ENCODE measurements at places on chromosomes 7 and 10.

DNA sequence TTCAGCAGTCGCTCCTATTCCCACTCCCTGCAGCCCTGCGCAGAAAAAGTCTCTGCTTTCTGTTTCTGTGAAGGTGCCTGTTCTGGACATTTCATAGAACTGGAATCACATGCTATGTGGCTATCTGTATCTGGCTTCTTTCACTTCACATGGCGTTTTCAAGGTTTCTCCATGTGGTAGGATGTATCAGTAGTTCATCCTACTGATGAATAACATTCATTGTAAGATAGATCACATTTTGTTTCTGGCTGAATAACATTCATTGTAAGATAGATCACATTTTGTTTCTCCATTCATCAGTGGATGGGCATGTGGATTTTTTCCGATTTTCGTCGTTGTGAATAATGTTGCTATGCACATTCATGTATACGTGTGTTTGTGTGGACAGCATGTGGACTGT, 44.5 kb downstream of the HSPA12A start:
- no peak for DNase-seq

- no peak for DNase-seq
Observed at GRCh38 chr7:37344886-37345579, 103.6 kb downstream of the ELMO1 start.

DNA sequence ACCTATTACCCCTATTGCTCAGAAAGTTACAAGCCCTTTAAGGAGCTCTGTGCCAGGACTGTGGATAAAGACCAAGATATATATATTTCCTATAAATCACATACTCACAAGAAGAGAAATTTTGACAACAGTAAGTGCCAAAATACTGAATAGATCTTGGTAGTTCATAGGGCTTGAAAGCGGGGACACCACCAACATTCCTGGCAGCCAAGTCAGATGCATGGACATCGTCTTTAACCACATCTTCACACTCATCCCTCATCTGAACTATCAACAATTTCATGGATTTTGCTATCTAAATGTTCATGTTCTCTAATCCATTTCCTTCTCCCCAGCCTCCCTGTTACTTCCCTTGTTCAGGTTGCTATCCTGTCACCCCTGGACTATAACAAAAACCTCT, 67.5 kb upstream of the LRRC17 start:
- DNase-seq, result no peak

DNA sequence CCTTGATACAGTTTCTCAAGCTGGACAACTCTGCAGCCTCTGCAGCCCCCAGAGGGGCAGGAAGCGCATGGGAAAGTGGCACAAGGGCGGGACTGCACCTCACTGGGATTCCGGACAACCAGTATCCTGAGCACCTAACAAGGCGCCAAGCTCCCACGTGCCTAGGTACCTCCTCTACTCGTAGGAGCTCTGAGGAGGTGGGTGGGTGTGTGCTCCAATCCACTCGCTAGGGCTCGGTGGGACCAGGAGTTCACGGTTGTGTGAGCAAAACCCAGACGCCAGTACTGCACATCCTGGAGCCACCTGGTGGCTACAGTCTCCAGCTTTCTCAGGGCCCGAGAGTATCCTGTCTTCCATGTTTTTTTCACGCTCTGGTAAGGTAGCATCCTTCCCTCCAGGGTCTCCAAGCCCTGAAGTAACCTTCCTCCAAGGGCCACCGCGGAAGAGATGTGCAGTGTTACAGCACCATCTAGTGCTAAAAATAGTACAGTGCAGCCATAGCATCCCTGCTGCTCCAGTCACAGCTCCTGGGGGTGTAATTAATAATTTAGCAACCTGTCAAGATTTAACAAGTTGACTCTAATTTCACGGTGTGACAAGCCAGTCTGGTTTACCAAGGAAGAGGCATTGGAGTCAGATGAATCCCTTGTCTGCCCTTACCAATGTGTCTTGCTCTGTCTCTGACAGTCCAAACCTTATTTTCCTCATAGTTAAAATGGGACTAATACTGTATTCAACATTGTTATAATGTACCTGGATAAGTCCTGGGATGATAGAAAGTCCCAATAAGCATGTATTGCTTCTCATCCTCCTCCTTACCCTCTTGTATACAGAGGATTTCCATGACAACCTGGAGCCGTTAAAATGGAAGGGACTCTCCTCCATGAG, 70.4 kb downstream of the HERPUD2 start:
- peak; percentile 38 for DNase-seq

DNA sequence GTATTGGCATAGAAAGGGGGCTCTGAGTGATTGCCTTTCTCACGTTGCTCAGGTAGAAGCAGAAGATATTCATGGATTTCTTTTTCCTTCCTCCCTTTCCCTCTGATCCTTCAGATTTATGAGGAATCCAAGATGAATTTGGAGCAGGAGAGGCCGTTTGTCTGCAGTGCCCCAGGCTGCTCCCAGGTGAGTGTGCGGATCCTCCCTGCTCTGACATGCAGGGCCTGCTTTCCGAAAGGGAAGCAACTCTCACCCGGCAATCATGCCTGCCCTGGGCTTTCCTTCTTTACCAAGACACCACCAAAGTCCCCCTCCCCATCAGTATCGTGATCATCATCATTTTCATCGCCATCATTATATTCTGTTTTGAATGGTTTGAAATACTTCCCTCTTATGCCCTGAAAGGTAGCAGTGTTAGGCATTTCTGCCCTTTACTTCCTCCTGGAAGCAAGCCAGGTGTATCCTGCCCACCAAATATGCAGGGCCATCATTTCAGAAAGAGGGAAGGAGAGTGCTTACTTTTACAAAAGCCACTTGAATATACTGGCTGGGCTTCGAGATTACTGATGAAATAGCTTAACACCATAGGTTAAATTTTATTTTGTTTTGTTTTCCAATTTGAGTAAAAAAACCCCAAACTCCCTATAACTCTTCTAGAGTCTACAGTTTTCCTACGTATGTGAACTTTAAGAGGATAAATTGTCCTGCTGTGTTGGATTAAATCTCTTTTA, 75.9 kb downstream of the CREB5 start:
- DNase-seq, result no peak

- no peak for DNase-seq
Observed at GRCh38 chr10:93821051-93821772, 63.5 kb downstream of the LGI1 start.

DNA sequence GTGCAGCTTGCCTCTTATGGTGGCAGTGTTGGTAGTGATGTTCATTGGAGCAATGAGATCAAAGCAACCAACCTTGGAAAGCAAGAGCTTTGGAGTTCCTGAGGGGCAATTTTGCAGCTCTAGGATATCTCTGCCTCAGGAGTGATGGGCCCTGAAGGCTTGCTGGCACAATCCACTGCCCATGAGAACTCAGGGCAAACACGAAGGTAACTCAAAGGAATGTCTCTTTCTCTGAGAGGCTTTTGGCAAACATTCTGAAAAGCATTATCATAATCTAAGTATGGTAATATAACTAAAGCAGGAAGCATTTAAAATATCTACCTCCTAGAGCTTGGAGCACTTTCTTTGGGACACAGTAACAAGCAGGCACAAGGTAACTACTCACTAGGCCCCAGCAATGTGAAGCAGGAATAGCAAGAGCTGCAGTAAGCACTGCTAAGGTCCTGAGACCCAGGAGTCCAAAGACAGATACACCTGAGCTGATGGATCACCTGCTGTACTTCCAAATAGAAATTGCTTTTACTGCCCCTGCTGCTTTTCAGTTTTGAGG, 103.1 kb downstream of the NRF1 start:
- DNase-seq, result no peak

- no peak for DNase-seq
Observed at GRCh38 chr10:10130686-10131085, 887.0 kb upstream of the CELF2 start.

- no peak for DNase-seq
Observed at GRCh38 chr10:24382596-24382978, 173.6 kb downstream of the KIAA1217 start.

- no peak for DNase-seq
Observed at GRCh38 chr10:90347239-90347638, 510.6 kb downstream of the HTR7 start.

- DNase-seq, result peak; percentile 72
Observed at GRCh38 chr10:30751678-30752331, 122.3 kb upstream of the LYZL2 start.

DNA sequence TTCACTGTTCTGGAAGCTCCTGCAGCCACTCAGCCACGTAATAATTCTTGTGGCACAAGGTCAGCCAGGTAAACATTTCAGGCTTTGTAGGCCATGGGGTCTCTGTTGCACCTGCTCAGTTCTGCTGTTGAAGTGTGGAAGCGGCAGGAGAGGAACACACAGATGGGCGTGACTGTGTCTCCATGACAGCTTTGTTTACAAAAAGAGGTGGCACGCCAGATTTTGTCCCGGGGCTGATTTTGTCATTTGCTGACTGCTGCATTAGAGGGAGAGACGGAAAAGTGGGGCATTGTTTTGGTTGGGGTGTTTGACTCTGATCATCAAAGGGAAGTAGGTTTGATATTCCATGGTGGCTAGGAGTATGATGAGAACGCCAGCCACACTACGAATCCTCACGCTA, 103.1 kb downstream of the PRKAG2 start:
- DNase-seq, result no peak

DNA sequence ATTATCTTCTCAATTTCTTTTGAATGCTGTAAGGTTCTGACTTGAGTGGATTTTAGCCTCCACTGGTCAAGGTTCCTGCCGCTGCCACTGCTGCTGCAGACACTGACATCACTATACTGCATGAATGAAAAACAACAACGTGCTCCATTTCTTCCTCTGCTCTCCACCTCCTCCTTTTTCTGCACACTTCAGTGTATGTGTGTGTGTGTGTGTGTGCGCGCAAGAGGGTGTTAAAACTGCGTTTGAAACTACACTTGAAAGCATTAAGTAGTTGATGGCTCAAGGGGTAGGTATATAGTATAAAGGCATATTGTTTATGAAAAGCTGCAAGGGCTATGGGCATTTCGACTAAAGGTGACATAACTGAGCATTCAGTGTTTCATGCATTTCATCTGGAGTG, 3.5 kb downstream of the GLCCI1 start:
- DNase-seq, result no peak

- DNase-seq, result no peak
Observed at GRCh38 chr10:33120700-33121099, 162.7 kb upstream of the ITGB1 start.

DNA sequence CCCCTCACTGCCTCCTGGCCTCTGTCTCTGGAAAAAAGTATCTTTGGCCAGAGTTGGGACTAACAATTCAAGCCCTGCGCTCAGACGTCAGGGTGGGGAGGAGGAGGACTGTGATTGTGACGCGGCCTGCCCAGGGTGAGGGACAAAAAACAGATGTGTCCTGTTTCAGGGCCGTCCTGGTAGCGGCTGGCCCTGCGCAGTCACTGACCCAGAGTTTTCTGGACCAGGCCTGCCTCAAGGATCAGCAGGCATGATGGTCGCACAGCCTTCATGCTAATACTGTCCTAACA, 110.1 kb downstream of the CYTH3 start:
- no peak for DNase-seq

DNA sequence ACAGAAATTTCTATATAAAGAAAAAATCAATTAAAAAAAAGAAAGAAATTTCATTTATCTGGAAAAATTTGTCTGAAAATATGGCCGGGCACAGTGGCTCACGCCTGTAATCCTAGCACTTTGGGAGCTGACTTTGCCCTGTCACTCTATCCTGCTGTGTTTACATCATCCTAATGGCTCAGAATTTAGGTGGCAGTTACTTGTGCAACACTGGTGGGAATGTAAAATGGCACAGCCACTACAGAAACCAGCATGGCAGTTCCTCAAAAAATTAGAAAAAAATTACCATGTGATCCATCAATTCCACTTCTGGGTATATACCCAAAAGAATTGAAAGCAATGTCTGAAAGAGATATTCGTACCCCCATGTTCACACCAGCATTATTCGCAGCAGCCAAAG, 405.2 kb upstream of the AUTS2 start:
- DNase-seq, result no peak

- DNase-seq, result no peak
Observed at GRCh38 chr7:55374213-55374612, 9.1 kb downstream of the LANCL2 start.

- no peak for DNase-seq
Observed at GRCh38 chr10:75525067-75525466, 93.6 kb downstream of the LRMDA start.

- DNase-seq, result no peak
Observed at GRCh38 chr7:111852081-111852480, 289.8 kb upstream of the IMMP2L start.

GRCh38 chr10:33241351-33241750, 93.1 kb downstream of the NRP1 start:
- no peak for DNase-seq

DNA sequence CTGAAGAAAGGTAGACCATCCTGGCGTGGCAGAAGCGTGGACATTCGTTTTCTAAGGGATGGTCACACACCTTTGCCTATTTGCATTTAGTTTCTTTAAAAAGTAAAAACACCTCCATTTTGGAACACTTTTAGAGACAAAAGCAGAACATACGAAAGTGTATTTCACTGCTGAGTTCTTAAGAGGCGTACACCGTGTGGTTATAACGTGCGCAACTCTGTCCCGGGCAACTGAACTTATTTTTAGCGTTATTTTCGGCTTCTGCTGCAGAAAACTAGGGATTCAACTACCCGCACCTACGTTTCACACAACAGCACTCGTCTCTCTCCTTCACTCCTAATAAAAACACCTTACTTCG, 557 bp upstream of the LSM8 start:
- no peak for DNase-seq

DNA sequence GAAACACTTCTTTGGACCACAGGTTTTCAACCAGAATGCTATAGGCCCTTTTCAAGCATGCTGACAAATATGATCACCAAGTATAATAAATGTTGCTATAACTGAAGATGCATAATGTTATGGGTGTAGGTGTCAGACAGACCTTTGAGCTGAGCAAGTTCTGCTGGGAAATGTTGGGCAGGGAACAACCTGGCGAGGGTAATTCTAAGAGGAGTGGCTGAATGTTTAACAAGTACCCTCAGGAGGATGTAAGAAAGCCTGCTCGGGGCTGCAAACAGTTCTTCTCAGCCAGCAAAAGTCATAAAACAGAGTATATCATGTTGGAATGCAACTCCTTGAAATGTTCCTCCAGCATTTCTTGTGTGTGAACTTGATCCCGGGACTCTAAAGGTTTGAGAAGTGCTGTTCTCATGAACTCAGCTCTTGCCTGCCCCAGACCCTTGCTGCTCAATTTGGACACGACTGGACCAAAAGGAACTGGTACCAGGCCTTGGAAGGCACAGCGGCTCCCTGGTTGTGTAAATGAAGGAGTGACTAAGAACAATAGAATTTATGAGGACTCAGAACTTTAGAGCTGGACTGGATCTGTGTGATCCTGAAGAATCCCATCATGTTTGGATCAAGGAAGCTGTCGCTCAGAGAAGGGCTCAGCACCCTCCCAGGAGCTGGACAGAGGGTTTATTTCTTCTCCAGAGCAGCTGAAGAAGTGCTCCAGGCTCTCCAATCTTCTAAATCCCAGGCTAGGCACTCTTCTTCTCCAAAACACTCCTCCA, 143.2 kb upstream of the ANK3 start:
- DNase-seq, result no peak

Measured in hematopoietic multipotent progenitor cell treated with erythropoietin and hydrocortisone succinate and interleukin-3 and kit ligand, for 17 days (in vitro differentiated cells).